ENCODE measurements at places on chromosomes 3 and 15.

GRCh38 chr3:160393346-160394008, 5.5 kb downstream of the IFT80 start:
- no peak for DNase-seq

- DNase-seq = no peak
These were observed 9.9 kb downstream of the AMOTL2 start for GRCh38 chr3:134364061-134364935.

- DNase-seq = no peak
These were observed 22.0 kb upstream of the ATP13A3 start for GRCh38 chr3:194508491-194509453.

DNA sequence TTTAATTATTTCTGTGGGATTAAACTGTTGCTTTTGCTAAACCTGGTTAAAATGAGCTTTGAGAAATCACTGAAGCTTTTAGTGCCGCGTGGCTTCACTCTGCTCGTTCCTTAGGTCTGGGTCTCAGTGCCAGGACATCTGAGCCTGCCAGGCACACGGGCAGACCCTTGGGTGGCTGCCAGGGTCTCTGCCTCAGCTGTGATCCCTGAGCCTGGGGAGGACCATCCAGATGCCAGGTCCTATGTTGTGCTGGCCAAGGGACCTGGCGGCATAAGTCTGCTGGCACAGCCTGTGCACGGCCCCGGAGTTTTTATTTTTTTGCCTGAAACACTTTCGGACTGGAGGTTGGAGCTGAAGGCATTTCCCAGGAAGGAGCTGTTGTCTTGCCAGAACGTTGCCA, 328.1 kb downstream of the LRTM1 start:
- DNase-seq = no peak

- DNase-seq = no peak
These were observed 286.5 kb downstream of the SQOR start for GRCh38 chr15:45921376-45921775.

DNA sequence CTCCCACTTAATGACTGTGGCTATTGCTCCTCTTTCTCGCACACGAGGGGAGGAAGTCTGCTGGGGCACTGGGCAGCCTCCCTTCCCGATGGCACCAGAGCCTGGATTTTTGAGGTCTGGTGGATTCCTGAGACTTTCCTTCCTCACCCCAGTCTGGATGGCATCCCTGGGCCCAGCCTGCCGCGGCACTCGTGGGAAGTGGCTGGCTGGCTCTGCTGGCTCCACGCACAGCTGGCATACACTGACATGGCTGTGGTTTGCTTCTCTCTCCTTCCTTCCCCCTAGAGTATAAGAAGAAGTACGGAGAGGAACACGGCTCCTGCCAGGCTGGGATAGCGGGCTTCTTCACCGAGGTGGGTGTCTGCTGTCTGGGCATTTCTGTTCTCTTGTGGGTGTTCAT, 319.8 kb upstream of the LRRFIP2 start:
- DNase-seq = no peak

GRCh38 chr3:65181391-65181871, 493.6 kb upstream of the ADAMTS9 start:
- DNase-seq = no peak

DNA sequence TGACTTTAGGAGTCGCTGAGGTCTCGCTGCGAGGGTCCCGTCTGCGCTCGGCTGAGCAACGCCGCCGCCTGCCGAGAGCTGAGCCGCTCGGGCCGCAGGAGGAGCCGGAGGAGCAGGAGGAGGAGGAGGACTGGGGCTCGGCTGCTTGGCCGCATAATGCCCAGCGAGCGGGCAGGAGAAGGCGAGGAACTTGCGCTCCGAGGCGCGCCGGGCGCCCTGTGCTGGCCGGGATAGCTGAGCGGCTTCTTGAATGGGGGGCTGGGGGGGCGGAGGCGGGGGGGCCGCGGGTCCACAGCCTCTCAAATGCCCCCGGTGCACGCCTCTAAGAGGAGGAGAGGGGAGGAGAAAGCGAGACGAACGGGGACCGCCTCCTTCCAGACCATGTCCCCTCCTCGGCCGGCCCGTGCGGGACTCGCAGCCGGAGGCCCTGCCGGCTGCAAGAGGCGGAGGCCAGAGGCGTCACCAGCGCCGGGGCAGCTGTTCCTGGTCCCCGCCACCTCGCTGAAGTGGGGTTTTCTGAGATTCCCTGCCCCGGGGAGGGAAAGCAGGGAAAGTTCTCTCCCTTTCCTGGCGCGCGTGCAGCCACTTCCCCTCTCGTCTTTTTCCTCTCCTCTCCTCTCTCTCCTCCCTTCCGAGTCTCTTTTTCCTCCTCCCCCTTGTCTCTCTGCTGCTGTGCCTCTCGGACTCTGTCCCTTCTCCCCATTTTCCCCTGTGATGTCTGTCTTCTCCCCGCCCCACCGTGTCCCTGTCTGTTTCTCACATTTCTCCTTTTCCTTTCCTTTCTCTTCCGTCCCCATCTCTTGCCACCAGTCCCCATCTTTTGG, at the start of gene ADAMTS9:
TSS of gene ADAMTS9 (minus strand) at position 220 of the 824 bp plus-strand sequence. CDS start 343 bp downstream, outside the sequence.
- no peak for DNase-seq

DNA sequence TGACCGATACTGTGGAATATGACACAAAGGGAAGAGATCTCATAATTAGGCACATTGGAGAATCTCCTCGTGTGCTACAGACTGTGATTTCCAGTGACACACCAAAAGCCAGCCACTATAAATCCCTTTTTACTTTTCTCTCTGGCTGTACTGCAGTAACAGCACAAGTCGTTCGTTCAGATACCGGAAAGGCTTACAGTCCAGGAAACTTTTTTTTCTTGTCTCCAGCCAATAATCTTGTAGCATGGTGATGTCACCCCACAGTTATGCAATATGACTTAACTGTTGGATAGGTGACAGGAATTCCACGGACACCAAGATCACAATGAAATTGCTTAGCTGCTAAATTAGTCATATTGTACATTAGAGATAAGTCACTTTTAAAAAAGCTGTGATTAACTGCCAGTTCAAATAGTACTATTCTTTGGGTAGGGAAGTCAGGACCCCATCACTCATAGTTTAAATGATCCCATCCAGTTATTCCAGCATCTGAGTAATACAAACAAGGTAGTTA, 36.3 kb upstream of the TSC22D2 start:
- no peak for DNase-seq

GRCh38 chr3:20023623-20024405, 11.8 kb upstream of the PP2D1 start:
- no peak for DNase-seq

DNA sequence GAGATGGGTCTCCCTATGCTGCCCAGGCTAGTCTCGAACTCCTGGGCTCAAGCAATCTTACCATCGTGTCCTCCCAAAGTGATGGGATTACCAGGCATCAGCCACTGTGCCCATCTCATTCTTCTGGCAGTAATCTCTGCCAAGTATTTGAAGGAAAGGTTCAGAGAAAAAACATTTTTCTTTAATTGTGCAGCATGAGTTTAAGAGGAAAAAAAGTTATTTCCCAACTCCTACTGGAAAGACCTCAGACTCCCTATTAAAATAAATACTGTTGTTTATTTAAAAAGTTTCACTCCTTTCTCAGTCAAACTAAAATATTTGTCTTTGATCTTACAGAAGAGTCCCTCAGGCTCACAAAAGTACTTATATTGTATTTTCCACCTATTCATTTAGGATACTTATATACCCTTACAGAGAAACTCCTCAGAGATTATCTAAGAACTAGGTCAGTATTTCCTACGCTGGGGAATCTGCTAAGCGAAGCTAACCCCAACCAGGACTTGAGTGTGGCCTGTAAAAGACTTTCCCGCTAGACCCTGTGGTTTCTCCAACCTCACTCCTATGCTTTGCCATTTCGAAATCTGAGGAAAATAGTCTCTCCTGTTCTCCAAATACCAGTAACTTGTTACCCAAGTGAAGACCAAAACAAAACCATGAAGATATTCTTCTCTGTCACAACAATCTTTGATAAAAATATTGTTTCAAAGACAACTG, 28.7 kb downstream of the WWTR1 start:
- DNase-seq = no peak

GRCh38 chr3:42377681-42378080, 32.7 kb downstream of the LYZL4 start:
- DNase-seq = no peak

DNA sequence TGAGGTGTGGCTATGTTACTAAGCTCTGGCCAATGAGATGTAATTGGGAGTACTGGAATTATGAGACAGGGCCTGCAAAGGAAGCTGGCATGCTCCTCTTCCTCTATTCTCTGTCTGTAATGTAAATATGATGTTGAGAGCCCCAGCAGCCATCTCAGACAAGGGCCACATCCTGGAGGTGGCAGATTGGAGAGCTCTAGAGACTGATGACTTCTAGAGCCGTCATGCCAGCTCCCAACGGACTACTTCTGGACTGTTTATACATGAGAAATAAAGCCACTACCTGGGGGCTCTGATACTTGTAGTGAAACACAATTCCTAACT, 19.7 kb downstream of the PLD1 start:
- DNase-seq = no peak

GRCh38 chr15:37370941-37371340, 270.6 kb upstream of the MEIS2 start:
- no peak for DNase-seq

- DNase-seq = no peak
These were observed 462.1 kb upstream of the NR2F2 start for GRCh38 chr15:95868450-95868849.

- DNase-seq = no peak
These were observed 794.8 kb downstream of the MCTP2 start for GRCh38 chr15:95025924-95026728.

- DNase-seq = no peak
These were observed 173.6 kb downstream of the DOCK3 start for GRCh38 chr3:50848308-50848707.

DNA sequence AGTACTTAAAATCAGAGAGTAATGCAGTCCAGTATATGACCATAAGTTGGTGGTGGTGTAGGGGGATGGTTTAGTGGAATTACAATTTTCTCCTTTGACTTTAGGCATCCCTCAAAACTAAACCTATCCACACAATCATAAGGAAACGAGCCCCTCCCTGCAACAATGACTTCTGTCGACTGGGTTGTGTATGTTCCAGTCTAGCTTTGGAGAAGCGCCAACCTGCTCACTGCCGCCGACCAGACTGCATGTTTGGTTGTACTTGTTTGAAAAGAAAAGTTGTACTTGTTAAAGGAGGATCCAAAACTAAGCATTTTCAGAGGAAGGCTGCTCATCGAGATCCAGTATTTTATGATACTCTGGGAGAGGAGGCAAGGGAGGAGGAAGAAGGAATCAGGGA, 52.8 kb downstream of the MGA start:
- no peak for DNase-seq

- DNase-seq = peak; percentile 53
These were observed 557 bp downstream of the DENND4A start for GRCh38 chr15:65791335-65792137.

DNA sequence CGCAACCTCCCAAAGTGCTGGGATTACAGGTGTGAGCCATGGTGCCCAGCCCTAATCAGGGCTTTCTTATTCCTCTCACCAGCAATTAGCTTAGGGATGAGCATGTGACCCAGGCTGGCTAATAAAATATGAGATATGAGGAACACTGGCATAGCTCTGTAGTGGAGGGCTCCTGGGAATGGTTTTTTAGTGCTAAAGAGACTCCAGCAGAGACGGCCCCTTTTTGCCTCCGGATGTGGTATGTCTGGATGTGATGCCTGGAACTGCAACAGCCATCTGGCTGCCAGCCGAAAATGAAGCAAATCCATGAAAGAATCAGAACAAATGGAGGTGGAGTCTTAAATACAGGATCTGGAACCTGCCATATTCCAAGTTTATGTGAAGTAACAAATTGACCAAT, 69.1 kb upstream of the MAGI1 start:
- no peak for DNase-seq

- DNase-seq = no peak
These were observed 6.1 kb upstream of the EIF2B5 start for GRCh38 chr3:184129012-184129411.

GRCh38 chr3:147654827-147655226, 245.7 kb downstream of the ZIC1 start:
- no peak for DNase-seq

GRCh38 chr3:71564361-71564760, 19.2 kb downstream of the FOXP1 start:
- no peak for DNase-seq

GRCh38 chr3:131895766-131896165, 139.0 kb downstream of the CPNE4 start:
- DNase-seq = no peak

DNA sequence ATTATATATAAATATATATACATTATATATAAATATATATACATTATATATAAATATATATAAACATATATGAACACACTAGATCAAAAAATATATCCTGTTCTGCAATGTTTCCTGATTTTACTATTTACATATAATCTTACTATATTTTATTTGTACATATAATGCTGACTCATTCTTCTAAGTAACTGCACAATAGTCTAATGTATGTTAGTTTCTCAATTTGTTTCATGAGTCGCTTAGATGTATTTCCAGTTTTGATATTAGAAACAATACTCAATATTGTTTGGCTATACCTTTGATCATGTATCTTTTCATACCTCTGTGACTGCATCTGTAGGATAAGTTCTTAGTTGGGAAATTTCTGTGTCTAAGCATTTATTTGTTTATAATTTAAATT, 669.9 kb upstream of the CCDC54 start:
- no peak for DNase-seq

GRCh38 chr3:127997961-127998360, 54.3 kb upstream of the SEC61A1 start:
- DNase-seq = no peak

- DNase-seq = peak; percentile 5
These were observed 986 bp downstream of the KPNA4 start for GRCh38 chr3:160564258-160564911.

GRCh38 chr3:133815386-133815785, 9.8 kb downstream of the SRPRB start:
- DNase-seq = no peak

DNA sequence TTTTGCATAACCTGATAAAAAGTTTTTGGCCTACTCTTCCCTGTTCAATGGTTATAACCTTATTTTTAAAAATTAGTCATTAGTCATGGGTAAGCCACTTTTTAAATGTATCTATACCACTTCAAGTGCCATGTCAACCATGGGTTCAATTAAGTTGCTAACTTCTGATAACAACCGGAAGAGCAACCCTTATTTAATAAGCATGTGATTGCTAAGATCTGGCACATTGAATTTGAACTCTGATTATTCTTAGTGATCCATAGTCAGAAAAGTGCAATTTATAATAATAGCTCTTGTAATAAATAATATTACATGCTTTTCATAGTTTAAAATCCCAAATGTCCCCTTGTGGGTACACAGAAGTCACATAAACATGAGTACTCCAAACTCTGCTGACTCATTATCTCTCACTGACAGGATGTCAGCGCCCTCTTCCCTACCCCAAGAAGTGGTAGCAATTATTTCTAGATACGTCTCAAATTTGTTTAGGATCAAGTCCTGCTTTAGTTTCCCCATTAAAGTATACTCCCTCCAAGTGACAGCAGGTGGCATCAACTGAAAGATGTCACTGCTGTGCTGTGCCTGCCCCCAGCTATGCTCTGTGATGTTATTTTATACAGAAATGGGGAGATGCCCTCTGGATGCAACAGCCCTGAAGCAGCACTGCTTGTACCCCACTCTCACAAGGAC, 18.6 kb downstream of the SAMD7 start:
- DNase-seq = no peak

- DNase-seq = no peak
These were observed 3.4 kb downstream of the THBS1 start for GRCh38 chr15:39584266-39584659.

All from effector CD8-positive, alpha-beta T cell (primary cell).